Pulmonary artery endothelial cell (primary cell): ENCODE measurements at places on chromosomes 1 and 21. TPM values are rescaled to one million over a fixed set of nuclear protein-coding genes. Genes with fewer than 3 reads are reported as not detected.

GRCh38 chr1:201916649-201917249, 28.1 kb downstream of the SHISA4 start:
- peak; percentile 80 for DNase-seq

DNA sequence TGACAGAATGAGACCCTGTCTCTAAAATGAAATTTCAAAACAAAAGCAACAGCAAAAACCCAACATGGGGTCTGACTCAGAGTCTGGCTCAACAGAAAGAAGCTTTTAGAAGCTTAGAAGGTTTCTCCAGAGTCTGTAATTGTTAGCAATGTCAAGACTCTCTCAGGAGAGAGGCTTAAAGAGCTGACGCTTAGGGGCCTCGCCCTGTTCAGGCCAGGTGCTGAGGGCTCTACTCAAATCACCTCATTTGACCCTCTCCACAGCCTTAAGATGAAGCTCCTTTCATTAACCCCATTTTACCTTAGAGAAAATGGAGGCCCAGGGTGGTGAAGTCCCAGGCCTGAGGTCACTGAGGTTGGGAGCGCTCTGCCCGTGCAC, 5.3 kb upstream of the KIF17 start:
- DNase-seq: no peak

DNA sequence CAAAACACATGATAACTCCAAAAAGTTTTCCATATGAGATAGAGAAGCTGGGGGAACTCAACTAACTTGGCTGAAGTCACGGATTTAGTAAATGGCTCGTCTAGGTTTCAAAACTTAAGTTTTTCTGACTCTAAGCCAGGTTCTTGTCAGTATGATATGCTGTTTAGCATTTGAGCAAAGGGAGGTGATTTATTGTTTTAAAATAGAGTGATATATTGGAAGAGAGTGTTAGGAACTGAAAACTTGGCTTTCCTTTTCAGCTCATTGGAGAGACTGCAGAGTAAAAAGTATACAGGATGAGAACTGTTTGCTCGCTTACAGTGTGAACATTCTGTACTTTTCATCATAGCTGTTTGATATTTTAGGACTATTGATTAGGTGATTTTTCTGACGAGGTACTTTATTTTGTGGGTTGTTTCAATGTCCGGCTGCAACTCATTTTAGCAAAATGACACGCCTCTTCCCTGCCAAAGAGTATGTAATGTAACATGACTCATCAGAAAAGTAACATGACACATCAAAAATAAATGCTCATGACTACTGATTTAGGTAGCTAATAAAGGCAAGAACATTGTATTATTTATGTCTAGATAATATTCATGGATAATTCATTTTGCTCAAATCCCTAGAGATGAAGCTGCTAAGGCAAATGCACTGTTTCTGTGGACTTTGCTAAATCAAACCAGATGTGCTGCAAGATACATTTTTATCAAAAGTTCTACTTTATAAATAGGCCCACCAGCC, 355.1 kb downstream of the GPATCH2 start:
- no peak for DNase-seq

The NTNG1 gene
- total RNA-seq: 0.20 and 0.78 TPM in 2 replicates

The NID1 gene
- 64.3 and 67.7 TPM in 2 replicates for total RNA-seq

The OR2L2 gene
- total RNA-seq: 0.07 TPM in 1 of 2 replicates, not detected in the other
